ENCODE measurements at places on chromosomes 11 and 22. TPM values are rescaled to one million over a fixed set of nuclear protein-coding genes. Genes with fewer than 3 reads are reported as not detected.

GRCh38 chr22:26430600-26430999, 1.5 kb downstream of the ASPHD2 start:
- DNase-seq, result no peak
- H3K4me1 ChIP-seq, result peaks cover 66% of the 10 kb centered on the region
- H3K27me3 ChIP-seq, result peaks cover 11% of the 10 kb centered on the region
- peak overlapping the region; percentile 69 for H3K4me3 ChIP-seq
- peak overlapping the region; percentile 79 for H3K27ac ChIP-seq

The TESMIN gene
- total RNA-seq, result 9.5 TPM

The SOX6 gene
- total RNA-seq, result not detected

GRCh38 chr22:43390166-43390565, 21.6 kb upstream of the MPPED1 start:
- peaks cover 6% of the 10 kb centered on the region for H3K27me3 ChIP-seq
- no peaks in the 10 kb centered on the region for H3K4me1 ChIP-seq
- H3K4me3 ChIP-seq, result no peak overlapping the region
- H3K36me3 ChIP-seq, result no peaks in the 10 kb centered on the region
- no peak overlapping the region for H3K27ac ChIP-seq

GRCh38 chr11:3225826-3226750, 6.1 kb downstream of the MRGPRE start:
- peaks cover 8% of the 10 kb centered on the region for H3K4me1 ChIP-seq
- H3K27me3 ChIP-seq, result peaks cover 7% of the 10 kb centered on the region
- no peak overlapping the region for H3K27ac ChIP-seq
- DNase-seq, result no peak
- no peaks in the 10 kb centered on the region for H3K36me3 ChIP-seq

DNA sequence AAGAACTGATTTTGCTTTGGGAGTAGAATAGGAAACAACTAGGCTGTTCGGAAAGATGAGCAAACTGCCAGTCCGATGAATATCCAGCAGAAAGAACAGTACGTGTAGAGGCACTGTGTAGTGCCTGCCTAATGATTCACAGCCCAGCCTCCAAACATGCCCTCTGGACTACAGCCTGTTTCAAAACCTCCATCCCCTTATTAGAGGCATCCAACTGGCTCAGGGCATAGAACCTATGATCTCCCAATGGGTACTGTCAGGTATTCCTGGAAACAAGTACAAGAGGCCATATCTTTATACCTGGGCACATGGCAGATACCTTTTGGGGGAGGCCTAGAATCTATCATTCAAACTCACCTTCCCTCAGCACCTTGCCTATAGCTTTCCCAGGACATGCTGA, 4.9 kb downstream of the RRP8 start:
- H3K36me3 ChIP-seq, result peaks cover 55% of the 10 kb centered on the region
- no peak overlapping the region for H3K27ac ChIP-seq
- no peaks in the 10 kb centered on the region for H3K27me3 ChIP-seq
- H3K4me3 ChIP-seq, result no peak overlapping the region

DNA sequence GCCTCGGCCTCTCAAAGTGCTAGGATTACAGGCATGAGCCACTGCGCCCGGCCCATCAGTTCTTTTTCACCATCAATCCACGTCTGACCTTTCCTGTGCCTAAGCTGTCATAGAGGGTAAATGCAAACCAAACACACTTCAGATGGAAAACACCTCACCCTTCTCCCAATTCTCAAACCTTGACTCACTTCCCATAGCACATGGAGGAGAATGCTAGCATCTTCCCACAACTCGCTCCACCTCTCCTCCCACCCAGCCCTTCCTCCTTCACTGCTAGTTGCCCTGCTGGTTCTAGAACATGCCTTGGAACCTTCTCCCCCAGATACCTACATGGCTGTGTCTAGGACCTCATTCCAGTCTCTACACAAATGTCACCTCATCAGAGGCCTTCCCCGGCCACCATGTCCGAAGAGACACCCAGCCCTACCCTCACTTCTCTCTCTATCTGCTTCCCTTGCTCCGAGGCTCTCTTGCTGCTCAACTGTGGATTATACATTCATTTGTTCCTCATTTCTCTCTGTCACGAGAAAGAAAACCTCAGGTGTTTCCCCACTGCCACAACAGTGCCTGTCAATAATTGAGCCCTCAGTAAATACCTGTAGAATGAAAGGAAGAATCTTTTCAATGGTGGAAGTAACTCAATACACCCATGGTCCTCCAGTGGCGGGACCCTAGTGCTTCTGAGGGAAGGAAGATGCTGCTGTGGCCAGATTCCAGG, 21.3 kb upstream of the NCF4 start:
- no peaks in the 10 kb centered on the region for H3K36me3 ChIP-seq
- H3K4me3 ChIP-seq, result no peak overlapping the region
- H3K27me3 ChIP-seq, result peaks cover 48% of the 10 kb centered on the region
- H3K27ac ChIP-seq, result no peak overlapping the region

The MAJIN gene
- not detected for total RNA-seq

GRCh38 chr11:44709281-44709562, 17.5 kb upstream of the TSPAN18 start:
- DNase-seq, result no peak
- H3K4me3 ChIP-seq, result no peak overlapping the region
- peaks cover 19% of the 10 kb centered on the region for H3K27me3 ChIP-seq
- peaks cover 7% of the 10 kb centered on the region for H3K4me1 ChIP-seq
- H3K36me3 ChIP-seq, result no peaks in the 10 kb centered on the region
- no peak overlapping the region for H3K27ac ChIP-seq

The NLRP14 gene
- total RNA-seq, result 0.13 TPM

The C11orf86 gene
- not detected for total RNA-seq

DNA sequence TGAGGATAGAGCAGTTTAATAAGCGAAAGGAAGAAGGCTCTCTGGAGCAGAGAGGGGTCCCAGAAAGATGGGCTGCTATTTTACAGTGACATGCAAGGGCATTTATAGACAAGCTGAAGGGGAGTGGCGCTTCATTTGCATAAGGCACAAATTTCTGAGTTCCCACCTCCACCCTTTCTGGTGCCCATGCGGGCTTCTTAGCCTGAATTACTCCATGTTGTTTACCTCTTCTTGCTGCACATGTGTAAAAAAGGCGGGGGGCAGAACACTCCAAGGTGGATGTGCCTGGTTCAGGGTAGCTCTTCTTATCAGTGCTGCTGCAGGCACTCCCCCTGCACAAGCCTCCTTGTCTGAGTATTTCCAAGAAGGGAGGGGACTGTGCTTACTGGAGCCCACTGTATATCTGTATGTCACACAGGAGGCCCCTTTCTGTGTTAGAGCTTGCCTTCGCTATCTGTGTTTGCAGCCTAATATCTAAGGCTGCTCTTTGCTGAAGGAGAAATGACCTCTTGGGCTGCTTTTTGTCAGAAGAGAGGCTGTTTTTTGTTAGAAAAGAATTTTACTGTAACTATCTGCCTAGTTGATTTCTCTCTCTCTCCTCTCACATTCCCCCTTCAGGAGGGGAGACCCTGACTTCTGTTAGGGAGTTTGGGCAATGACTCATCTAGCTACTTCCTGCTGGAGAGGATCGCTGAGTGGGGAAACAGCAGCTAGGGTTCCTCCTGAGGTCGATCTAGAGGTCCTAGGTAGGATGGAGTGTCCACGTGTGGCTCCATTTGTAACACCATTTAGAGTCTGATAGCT, 1057.0 kb upstream of the CNTN5 start:
- H3K4me3 ChIP-seq, result no peak overlapping the region
- H3K4me1 ChIP-seq, result no peaks in the 10 kb centered on the region
- no peaks in the 10 kb centered on the region for H3K27me3 ChIP-seq

The DLG2 gene
- total RNA-seq, result 1.3 TPM

The HBD gene
- not detected for total RNA-seq

The IFITM5 gene
- total RNA-seq, result not detected

- H3K27me3 ChIP-seq, result peaks cover 14% of the 10 kb centered on the region
- no peak overlapping the region for H3K27ac ChIP-seq
- H3K4me1 ChIP-seq, result peaks cover 8% of the 10 kb centered on the region
Measured at GRCh38 chr11:124892750-124893454, 4.8 kb downstream of the ROBO4 start.

DNA sequence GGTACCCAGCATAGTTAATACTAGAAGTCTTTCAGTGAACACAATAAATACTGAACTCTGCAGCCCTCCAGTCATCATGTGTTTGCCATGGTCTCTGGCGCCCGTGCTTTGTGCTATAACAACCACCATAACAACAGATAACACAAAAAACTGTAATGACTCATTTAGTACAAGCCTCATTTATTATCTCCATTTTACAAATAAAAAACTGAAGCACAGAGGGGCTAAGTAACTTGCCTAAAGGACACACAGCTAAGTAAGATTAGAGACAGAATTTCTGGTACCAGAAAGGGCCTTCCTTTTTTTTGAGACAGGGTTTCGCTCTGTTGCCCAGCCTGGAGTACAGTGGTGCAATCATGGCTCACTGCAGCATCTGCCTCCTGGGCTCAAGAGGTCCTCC, 19.5 kb downstream of the RBFOX2 start:
- H3K36me3 ChIP-seq, result no peaks in the 10 kb centered on the region
- DNase-seq, result no peak
- H3K4me1 ChIP-seq, result no peaks in the 10 kb centered on the region
- peaks cover 13% of the 10 kb centered on the region for H3K27me3 ChIP-seq

DNA sequence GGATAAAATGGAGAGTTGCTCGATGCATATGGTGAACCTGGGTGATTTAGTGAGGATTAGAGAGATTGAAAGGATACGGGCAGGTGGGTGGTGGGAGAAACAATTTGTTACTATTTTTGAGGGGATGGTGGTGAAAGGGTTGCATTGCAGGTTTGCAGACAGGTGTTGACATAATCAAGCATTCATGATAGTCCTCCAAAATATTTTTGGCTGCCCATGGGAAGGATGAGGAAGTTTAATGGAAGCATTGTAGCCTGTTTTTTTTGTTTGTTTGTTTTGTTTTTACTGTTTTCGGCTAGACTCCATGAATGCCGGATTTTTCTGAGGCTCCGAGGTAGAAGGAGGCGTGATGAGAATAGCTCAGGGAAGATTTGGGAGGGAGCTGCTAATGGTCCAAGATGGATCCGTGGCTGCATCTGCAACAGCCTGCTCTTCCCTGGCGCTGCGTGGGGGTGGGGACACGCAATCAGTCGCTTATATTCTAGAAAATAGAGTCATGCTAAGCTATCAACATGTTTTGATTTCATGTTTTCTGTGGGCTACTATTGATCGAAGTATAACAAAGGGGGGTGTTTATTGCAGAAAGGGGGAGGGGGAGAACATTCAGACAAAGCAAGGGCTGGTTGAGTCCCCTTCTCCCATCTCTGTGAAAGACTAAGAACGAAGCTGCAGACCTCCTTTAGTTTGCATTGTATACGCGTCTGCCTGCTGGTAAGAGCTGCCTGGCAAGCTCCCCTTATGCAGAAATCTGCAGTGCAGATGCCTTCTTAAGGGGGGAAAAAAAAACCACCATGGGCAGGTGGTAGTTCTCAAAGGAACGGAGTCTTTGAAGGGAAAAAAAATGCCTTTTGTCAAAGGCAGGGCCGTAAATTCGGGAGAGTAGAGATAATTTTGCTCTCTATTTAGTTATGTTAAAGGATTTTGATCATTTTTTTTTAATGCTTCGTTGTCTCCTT, 1.0 kb downstream of the RTN3 start:
- H3K27ac ChIP-seq, result peak overlapping the region; percentile 78
- no peak for DNase-seq
- peaks cover 31% of the 10 kb centered on the region for H3K4me1 ChIP-seq
- H3K4me3 ChIP-seq, result peak overlapping the region; percentile 86
- H3K27me3 ChIP-seq, result peaks cover 8% of the 10 kb centered on the region
- peaks cover 2% of the 10 kb centered on the region for H3K36me3 ChIP-seq

The JAML gene
- total RNA-seq, result 140 TPM
